ENCODE measurements at places on chromosomes 1 and 21.
A peak's percentile ranks its signal among the peaks of the same experiment; 100 is the strongest.

GRCh38 chr1:236642763-236643162, 38.4 kb upstream of the HEATR1 start:
- DNase-seq, result no peak

GRCh38 chr1:230120921-230121381, 53.9 kb downstream of the GALNT2 start:
- DNase-seq, result no peak

GRCh38 chr1:16386454-16387113, 19.5 kb downstream of the SZRD1 start:
- DNase-seq, result no peak

GRCh38 chr1:32924881-32925344, 23.7 kb upstream of the TMEM54 start:
- DNase-seq, result no peak

- DNase-seq, result no peak
Measured at GRCh38 chr1:168772428-168773060, 43.5 kb upstream of the DPT start.

DNA sequence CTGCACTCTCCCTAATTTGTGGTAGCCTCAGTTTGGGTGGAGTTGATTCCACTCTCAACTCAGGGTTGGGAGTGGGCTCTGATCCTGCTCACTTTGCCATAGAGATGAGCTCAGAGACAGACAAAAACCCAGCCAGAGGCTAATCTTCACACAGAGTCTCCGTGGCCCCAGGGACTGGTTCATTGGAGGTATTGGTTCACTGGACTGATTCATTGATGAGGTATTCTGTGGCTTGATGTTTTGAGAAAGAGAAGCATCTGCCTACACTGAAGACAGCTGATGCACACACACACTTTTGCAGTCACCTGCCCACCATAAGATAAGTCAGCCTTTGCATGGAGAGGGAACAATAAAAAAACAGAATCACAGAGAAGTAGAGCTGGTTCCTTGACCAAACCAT, 183.8 kb downstream of the AJAP1 start:
- DNase-seq, result no peak

- no peak for DNase-seq
Measured at GRCh38 chr1:175303201-175303707, 110.7 kb upstream of the KIAA0040 start.

GRCh38 chr1:31663622-31664452, 19.2 kb upstream of the PEF1 start:
- peak; percentile 35 for DNase-seq

DNA sequence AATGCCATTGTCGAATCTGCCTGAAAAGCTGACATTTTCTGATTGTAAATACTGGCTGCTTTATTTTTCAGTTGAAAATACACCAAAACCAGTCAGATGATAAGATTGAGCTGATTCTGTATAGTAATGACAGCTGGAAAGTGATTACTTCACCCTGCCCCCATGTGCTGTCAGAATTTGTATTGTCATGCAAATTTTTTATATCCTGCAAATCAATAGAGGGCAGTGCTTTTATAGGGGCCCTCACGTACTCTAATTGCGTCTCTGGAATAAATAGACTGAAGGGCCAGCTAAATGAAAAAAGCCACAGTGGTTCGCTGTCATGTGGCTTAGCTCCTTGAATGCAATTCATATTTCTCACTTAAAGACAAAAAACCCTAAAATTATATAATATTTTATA, 208.6 kb downstream of the LHX8 start:
- DNase-seq, result no peak

GRCh38 chr1:98084188-98084587, 163.4 kb upstream of the DPYD start:
- no peak for DNase-seq

GRCh38 chr1:5264476-5264875, 610.1 kb downstream of the AJAP1 start:
- no peak for DNase-seq

Measured in stimulated activated CD8-positive, alpha-beta memory T cell treated with anti-CD3 and anti-CD28 coated beads, Interleukin-2, amount 100 ng/mL, for 1 hour (primary cell).